ENCODE measurements at places on chromosomes 2 and 18.

DNA sequence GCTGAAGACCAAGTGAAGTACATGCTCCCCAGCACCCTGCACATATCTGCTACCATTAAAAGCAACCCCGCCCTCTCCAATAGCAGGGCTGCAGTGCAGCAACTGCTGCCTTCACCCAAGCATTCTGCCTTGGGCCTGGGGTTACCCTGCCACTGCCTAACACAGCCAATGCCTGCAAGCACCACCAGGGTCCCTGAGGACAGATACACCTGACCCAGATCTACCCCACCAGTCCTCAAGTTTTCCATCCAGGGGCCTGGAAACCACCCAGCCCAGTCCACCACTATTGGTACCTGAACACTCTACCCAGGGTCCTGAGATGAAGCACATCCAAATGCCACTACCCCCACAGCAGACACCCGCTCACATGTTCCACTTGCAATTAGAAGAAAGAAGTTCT, 181.1 kb upstream of the RBBP8 start:
- DNase-seq: no peak

- DNase-seq: no peak
These were observed 761.3 kb downstream of the TSN start for GRCh38 chr2:122516775-122517174.

DNA sequence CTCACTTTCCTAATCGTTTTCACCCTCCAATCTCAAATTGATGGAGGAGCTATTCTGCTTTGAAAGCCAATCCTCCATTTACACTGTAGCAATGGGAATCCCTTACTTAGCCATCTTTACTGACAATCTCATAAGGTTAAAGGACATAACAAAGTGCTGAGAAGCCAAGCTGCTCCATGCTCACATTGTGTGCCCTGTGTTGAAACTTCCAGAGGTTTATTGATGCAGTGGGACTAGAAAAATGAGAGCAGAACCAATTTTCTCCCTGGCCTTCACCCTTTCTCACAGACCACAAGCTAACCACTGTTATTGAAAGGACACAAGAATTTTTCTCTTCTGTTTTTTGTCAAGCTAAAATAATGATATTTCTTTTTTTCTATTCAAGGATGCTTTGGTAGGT, 63.8 kb downstream of the CSRNP3 start:
- no peak for DNase-seq

DNA sequence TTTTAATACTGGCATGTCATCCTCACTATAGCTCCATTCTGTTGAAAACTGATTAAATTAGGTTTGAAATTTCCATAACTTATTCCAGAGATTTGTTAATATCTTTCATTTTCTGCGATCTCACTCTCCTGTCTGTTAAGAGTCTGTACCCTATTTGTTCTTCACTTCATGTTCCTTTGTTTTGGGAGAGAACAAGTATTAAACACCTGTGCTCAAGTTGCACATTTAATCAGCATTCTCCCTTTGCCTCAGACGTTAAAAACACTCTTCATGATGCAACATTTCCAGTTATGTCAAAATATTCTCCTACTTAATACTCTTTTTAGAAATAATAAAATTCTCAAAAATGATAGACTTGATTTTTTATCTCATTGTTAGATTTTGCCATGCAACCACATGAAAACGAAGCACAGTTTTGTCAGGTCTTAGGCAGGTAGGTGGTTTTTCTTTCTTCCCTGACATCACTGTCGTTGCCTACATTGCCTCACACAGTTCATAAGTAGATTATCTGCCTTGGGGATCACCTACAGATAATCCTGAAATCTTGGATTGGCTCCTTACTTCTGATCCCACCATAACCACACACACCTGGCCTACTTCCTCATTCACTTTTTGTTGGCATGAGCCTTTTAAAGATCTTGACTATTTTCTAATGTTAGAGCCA, 109.9 kb downstream of the GAREM1 start:
- no peak for DNase-seq

- no peak for DNase-seq
These were observed 1.6 kb downstream of the SETBP1 start for GRCh38 chr18:44682201-44682870.

DNA sequence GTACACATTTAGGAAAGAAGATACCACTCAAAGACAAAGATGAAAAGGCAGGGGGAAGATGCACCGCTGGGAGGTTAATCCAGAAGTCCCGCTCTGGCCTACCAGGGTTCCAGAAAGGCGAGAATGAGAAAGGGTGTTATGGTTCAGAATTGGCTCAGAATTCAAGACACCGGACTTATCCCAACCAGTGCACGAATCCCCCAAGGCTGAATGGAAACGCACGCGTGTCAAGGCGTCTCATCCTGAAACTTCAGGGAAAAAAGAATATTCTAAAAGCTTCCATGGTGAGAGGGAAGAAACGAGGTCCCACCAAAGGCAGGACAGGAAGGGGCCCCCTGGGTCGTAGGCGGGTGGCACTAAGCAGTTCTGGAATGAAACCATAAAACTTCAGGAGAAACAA, 71.9 kb downstream of the SLC66A2 start:
- DNase-seq: no peak

GRCh38 chr2:158407031-158407430, 49.5 kb downstream of the CCDC148 start:
- no peak for DNase-seq

GRCh38 chr2:29000481-29000880, 19.4 kb downstream of the TOGARAM2 start:
- DNase-seq: no peak

DNA sequence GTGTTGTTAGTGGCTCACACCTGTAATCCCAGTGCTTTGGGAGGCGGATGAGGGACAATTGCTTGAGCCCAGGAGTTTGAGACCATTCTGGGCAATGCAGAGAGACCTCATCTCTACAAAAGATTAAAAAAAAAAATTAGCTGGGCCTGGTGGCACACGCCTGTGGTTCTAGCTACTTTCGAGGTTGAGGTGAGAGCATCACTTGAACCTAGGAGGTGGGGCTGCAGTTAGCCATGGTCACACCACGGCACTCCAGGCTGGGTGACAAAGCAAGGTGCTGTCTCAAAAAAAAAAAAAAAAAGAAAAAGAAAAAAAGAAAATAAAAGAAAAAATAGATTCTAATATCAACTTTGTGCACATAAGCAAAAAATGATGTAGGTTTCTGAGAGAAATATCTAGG, 1492.5 kb upstream of the TMEFF2 start:
- no peak for DNase-seq

DNA sequence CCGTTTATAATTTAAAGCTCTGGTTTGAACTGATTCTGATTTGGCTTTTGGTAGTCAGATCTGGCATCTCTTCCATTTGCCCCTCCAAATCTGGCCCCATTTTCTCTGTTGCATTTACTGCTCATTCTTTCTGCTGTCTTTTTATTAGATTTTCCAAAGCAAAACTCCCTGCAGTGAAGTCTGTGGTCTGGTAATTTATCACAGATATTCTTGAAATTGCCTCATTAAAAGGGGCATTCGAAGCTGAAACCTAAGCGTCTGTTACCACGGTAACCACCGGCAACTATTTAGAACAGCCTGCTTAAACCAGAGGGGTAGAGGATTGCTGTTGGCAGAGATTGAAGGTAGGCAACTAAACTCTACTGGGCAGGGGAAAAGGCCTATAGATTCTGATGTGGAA, 111.5 kb upstream of the UPP2 start:
- no peak for DNase-seq

GRCh38 chr2:14690926-14691325, 58.4 kb downstream of the LRATD1 start:
- DNase-seq: no peak

DNA sequence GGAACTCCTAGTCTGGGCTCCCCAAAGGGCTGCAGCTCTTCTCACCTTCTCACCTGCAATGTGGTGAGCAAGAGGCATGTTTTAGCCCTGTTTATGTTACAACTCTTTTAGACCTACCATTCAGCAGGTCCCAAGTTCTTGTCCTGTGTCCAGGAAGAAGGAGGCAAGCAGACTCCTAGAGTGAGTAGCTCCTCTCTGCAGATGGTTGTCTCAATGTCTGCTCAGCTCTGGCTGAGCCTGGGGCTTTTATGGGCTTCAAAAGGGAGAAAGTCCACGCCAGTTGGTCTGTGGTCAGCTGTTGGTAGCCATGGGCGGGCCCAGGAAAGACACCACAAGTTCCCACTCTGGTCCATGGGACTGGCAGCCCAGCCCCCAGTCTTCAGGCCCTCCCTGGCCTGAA, 148.1 kb upstream of the HS6ST1 start:
- no peak for DNase-seq

All from stimulated activated CD4-positive, alpha-beta T cell treated with anti-CD3 and anti-CD28 coated beads, Interleukin-1b, Interleukin-23, amount 100 ng/mL, for 48 hours (primary cell).